ENCODE measurements at places on chromosomes 16 and 17.

DNA sequence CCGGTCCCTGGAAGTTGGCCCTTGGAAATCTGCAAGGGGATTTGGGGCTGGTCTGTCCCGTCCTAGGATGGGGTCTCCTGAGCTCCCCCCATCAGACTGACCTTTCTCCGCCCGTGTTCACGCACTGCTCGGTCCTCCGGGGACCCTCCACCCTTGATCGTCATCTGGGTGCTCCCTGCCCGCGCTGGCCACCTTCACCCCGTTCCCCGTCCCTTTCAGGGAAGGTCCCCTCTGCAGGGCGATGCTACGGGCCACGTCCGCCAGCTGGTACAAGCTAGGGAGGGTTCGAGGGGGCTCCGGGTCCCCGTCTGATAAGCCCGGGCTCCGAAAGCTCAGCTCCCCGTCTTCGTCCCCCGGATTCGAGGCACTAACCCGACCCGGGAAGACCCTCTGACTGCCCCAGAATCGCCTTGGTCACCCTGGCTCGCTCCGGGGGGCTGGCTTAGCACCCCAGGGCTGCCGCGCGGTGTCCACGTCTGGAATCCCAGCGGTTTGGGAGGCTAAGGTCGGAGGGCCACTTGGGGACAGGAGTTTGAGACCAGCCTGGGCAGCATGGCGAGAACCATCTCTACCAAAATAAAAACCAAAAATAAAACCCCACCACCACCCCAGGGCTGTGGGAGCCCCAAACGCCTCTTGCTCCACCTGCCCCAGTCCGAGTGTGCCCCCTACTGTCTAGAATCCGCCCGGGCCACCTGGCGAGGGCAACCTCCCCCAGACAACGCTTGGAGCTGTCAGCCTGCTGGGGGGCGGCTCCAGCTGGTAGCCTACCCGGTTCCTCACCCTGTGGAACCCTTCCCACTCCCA, 1.1 kb upstream of the SLC43A2 start:
- DNase-seq = peak; percentile 63

DNA sequence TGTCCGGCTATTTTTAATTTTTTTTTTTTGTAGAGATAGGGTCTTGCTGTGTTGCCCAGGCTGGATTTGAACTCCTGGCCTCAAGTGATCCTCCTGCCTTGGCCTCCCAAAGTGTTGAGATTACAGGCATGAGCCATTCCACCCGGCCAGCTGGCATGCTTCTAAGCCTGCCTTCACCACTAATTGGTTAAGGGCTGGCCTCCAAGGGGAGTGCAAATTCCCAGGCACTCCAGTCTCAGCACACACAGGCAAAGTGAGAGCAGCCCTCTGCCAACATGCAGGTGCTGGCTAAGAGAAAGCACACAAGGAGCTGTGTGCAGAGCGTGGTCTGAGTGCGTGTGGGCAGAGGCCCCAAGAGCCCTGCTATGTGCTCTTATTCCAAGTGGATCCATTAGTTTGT, 149.8 kb upstream of the HS3ST2 start:
- DNase-seq = no peak

DNA sequence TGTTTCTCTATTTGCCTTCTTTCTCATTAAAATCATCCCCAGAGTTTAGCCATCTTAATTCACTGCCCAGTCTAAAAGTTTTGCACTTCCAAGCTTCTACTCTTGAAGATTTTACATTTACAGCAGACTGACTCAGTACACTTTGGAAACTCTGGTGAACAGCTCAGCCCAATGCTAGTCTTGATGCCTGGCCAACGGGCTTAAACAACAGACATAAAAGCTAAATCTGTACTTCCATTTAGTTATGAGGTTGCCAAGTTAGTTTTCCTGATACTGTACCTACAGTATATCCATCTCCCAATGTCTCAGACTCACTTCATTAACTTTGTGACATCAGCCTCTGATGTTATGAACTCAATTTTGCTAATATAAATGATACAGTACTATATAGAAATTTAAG, 891.8 kb upstream of the SOX9 start:
- no peak for DNase-seq

- DNase-seq = no peak
These were observed 83.5 kb downstream of the AMFR start for GRCh38 chr16:56341656-56342399.

DNA sequence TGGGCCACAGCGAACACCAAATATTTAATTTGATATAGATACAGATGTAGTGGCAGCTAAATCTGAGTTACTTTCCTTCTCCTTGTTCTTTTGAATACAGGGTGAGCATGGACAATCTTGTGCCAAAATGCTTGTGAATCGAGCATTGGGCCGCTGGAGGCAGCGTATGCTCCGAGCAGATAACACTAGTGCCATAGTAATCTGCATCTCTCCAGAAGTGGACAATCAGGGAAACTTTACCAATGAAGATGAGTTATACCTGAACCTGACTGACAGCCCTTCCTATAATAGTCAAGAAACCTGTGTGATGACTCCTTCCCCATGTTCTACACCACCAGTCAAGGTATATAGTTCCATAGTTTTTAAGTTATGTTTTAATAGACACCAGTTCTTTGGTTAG, 21.2 kb upstream of the BCAS3 start:
- DNase-seq = no peak

- no peak for DNase-seq
These were observed 27.0 kb downstream of the RNF135 start for GRCh38 chr17:30997842-30998241.

GRCh38 chr16:22648941-22649340, 138.2 kb downstream of the NPIPB5 start:
- no peak for DNase-seq

- DNase-seq = no peak
These were observed 324.1 kb downstream of the HAPSTR1 start for GRCh38 chr16:9415545-9415944.

GRCh38 chr16:68289621-68290329, 21.0 kb downstream of the SLC7A6OS start:
- no peak for DNase-seq

GRCh38 chr16:87304951-87305350, 12.2 kb downstream of the C16orf95 start:
- DNase-seq = no peak

- DNase-seq = no peak
These were observed 3.5 kb downstream of the ZBTB4 start for GRCh38 chr17:7475764-7476422.

DNA sequence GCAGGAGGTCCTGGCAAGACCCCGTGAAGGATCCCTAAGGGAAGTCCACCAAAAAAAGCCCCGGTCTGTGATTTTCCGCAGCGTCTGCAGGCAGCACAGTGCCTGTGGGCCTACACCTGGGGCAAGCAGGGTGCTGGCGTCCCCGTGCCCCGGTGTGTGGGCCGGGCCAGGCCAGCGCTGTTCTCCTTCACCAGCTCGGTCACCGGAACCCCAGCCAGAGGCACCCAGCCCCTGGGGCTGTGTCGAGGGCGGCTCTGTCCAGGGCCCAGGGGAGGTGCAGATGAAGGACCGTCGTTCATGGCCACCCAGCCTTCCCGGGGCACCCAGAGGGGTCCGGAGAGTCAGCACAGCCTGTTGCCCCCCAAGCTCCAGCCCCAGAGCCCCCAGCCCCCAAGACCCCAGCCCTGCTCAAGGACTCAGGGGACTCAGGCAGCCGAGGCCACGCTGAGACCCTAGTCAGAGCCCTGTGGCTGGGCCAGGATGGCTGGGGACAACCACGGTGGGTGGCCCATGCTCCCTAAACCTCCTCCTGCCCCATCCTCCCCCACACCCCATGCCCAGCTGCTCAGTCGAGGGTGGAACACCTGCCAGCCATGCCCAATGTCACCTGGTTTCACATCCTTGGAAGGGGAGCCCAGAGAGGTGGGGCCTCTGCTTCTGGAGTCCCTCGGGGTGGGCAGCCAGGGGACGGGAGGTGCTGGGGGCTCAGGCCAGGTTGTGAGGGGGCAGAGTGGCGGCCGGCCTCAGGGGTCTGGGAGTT, 5.7 kb upstream of the C1QTNF8 start:
- DNase-seq = no peak

- no peak for DNase-seq
These were observed 172.2 kb downstream of the PRKCB start for GRCh38 chr16:24007934-24008333.

DNA sequence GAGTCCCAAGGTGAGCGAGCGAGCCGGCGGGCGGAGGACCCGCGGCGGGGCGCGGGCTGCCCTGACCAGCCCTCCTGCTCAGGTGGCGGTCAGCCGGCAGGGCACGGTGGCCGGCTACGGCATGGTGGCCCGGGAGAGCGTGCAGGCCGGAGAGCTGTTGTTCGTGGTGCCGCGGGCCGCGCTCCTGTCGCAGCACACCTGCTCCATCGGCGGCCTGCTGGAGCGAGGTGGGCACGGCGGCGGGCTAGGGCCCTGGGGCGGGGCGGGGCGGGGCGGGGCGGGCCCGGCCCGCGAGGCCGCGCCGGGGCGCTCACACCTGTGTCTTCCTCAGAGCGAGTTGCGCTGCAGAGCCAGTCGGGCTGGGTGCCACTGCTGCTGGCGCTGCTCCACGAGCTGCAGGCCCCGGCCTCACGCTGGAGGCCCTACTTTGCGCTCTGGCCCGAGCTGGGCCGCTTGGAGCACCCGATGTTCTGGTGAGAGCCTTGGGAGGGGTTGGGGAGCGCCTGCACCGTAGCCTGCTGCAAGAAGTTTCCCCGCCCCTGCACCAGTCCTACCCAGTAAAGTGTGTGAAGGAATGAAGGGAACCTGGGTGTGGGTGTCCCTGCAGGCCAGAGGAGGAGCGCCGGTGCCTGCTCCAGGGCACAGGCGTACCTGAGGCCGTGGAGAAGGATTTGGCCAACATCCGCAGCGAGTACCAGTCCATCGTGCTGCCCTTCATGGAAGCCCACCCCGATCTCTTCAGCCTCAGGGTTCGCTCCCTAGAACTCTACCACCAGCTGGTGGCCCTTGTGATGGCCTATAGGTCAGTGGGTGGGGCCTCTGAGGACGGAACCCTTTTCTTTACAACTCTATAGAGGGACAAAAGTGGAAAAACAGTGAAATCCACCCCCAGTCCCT, 802 bp downstream of the SETD6 start:
- peak; percentile 25 for DNase-seq

DNA sequence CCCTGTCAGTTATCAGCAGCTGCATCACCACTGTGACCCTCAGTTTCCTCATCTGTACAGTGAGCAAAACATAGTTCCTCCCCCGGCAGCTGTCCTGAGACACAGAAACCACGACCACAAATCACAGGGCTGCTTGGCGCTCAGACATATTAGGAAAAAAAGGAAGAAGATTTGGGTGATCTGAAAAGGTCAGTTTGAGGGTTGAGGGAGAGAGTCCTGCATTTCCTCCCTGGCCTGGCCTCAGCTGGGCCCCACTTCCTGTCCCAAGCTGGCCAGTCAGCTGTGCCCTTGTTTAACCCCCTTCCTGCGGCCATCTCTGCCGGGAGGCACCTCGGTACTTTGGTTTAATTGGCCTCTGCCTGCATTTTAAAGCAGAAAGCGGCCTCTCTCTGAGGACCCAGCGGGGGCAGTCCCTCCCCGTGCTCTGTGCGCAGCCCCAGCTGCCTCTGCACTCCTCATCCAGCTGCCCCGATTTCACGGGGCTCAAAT, 24.0 kb upstream of the CIBAR2 start:
- no peak for DNase-seq

- no peak for DNase-seq
These were observed 4.4 kb downstream of the KRT27 start for GRCh38 chr17:40777971-40778370.

Data from T follicular helper cell (primary cell).